Stimulated activated CD4-positive, alpha-beta T cell treated with anti-CD3 and anti-CD28 coated beads, Interleukin-2, amount 100 ng/mL, for 24 hours (primary cell): ENCODE measurements at places on chromosomes 6 and 20.

- no peak for DNase-seq
Measured at GRCh38 chr20:48821261-48821920, 6.4 kb downstream of the PREX1 start.

DNA sequence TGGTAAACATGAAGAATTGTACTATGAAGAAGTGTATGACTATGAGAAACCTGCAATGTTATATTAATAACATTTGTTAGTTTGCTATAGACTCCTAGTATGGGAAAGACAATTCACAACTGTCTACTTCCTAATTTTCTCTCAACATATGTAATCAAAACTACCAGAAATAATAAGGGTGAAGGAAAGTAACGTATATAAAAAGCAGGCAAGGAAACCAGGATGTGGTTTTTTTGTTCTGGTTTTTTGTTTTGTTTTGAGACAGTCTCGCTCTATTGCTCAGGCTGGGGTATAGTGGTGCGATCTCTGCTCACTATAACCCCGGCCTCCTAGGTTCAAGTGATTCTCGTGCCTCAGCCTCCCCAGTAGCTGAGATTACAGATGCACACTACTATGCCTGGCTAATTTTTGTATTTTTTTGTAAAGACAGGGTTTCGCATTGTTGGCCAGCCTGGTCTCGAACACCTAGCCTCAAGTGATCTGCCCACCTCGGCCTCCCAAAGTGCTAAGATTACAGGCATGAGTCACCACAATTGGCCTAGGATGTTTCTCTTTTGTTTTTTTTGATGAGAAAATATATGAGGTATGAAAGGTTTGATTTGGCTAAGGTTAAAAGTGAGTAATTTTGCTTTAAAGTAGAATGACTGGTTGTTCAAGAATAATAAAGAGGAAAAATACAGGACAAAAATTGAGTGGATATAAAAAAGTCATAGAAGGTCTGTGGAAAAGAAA, 83.1 kb downstream of the PTCHD4 start:
- DNase-seq: no peak

GRCh38 chr6:12442455-12442854, 152.3 kb downstream of the EDN1 start:
- DNase-seq: no peak

DNA sequence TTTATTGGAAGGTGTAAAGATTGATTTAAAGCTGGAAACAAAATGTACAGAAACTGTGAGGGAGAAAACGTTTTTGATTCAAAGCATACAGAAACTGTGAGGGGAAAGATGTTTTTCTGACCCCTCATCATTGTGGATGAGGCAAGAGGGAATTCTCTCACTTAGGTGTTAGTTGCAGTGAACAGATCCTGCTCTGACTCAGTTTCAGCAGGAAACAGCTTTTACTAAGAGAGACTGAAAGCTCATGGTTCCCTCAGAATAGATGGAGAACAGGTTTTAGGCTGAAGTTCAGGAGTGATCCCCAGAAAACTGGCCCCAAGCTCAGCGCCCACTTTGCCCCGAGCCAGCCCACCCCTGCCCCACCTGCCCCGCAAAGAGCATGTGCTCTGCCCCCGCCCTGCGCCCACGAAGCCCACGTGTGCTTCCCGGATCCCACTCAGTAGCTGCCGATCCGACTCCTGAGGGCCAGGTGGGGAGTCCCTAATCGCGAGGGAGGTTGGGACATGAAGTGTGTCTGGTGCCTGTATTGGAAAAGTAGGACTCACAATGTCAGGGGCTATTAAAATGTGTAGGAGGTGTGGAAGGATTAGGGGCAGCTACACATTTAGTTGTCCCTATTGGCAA, 41.2 kb downstream of the DUSP22 start:
- no peak for DNase-seq

- DNase-seq: no peak
Measured at GRCh38 chr20:51446230-51446629, 96.3 kb downstream of the NFATC2 start.

DNA sequence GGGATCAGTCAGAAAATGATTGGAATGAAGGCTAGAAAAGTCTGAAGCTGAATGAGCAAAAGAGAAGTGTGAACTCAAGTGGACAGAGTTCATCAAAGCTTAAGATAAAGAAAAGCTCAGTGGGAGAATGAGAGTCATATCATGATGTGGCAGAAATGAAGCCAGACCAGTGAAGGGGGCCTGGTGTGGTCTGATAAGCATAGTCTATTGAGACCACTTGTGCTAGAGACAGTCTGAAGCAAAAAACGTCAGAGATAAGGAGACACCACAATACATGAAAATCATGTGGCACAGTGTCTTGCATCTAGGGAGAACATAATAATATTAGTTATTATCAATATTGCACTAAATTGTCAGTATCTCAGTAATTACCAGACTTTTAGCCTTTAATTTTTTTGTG, 601.5 kb downstream of the UTRN start:
- no peak for DNase-seq

GRCh38 chr6:168574699-168575195, 133.8 kb downstream of the SMOC2 start:
- DNase-seq: no peak

DNA sequence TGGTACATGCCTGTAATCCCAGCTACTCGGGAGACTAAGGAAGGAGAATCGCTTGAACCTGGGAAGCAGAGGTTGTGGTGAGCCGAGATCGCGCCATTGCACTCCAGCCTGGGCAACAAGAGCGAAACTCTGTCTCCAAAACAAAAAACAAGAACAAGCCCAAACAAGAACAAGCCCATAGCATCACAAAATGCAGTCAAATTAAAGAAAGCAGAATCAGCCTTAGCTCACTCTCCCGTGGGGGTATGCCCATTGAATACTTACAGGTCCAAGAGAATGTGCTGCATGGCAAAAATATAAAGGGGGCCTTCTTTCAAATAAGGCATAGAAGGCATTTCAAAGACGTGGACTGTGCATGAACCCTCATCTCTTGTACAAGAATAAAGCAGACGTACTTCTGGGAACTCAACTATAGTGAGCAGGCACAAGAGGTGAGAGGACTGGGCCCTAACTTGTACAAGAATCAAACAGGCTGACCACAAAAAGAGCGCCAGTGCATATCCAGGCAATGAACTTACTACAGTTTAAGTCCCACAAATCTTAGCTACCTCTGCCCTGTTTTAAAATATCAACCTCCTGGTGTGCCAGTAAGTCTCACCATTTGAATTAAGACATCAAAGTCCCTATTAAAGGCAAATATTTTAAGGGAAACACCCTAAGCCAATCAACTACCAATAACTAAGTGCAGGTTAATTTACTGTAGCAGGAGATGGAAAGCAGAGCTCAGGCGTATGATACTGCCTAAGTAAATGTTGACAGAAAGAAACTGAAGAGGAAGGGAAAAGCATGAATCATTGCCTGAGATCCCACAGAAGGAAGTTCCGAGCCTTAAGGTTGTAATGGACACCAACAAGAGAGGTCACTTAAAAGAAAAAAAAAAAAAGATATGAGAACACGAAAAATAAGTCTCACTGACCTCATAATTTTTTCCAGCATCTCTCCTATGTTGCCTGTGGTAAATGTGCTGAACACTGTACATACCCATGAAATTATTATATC, 37.4 kb downstream of the TOMM6 start:
- no peak for DNase-seq

- no peak for DNase-seq
Measured at GRCh38 chr6:158037021-158037420, 55.4 kb downstream of the SYNJ2 start.

GRCh38 chr6:151553416-151554165, 59.8 kb downstream of the CCDC170 start:
- no peak for DNase-seq

DNA sequence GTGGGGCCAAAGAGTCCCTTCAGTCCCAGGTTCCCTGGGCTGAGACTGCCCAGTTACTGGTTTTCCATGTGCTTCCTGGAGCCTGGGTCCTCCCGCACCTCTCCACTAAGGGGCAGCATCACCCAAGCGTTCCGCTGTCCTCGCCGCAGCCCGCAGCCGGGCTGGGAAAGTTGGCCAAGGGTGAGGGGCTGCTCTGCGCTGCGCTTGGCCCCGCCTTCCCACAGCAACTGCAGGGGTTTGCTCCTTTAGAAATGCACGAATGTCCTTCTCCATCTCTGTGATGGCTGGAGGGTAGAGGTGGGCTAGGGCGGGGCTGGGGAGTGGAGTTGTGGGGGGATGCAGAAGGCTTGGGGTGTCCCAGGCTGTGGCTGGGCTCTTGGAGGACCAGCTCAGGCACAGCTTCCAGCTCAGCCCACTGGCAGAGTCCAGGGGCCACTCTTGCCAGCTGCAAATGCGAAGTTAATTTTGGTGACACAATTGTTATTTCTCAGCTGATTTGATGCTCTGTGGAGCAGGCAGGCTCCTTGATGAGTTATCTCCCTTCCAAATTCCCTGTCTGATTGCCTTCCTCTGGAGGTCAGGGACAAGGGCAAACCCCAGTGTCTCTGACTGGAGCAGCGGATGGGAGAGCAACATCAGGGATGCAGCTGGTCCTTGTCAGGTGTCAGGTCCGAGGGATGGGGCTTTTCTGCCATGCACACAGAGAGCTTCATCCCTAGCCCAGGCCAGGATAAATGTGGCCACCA, 63.2 kb downstream of the NOL4L start:
- peak; percentile 78 for DNase-seq

DNA sequence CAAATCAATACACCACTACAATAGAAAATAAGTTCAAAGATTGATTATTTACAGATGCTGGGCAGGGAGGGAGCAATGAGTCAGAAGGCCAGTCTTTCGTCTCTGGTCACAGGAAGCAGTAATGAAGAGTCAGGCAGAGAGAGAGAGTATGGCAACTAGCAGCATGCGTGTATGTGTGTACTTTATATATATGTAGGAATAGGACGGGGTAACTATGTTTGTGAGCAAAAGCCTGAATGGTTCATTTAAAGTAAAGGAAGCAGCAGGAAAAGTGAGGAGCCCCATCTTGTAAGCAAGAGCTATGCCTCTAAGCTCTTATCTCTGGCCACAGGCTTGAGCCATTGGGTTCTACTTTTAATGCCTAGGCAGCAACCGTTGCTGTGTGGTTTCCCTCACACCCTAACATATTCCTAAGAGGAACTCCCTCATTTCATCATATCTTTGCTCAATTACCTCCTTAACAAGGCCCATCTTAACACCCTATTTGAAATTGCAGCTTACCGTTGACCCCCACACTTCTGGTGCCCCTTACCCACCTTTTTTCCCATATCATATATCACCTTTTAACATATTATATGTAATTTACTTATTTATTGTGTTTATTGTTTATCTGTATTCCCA, 66.6 kb downstream of the AFG1L start:
- no peak for DNase-seq

DNA sequence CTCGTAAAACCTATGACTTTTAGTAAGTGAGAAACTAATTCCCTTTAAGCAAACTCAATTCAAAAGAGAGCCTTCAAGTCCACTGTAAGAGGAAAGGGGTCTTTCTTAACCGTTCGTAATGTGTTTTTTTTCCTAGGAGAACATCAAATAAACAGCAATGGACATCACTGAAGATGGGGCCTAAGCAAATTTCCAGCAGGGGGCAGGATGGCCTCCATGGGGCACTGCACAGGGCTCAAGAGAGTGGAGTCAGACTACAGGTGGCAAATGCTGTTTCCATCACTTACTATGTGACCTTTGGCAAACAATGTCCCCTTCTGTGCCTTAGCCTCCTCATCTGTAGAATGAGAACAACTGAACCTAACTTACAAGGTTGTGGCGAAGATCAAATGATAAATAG, 88.7 kb downstream of the ARHGAP18 start:
- DNase-seq: peak; percentile 40

DNA sequence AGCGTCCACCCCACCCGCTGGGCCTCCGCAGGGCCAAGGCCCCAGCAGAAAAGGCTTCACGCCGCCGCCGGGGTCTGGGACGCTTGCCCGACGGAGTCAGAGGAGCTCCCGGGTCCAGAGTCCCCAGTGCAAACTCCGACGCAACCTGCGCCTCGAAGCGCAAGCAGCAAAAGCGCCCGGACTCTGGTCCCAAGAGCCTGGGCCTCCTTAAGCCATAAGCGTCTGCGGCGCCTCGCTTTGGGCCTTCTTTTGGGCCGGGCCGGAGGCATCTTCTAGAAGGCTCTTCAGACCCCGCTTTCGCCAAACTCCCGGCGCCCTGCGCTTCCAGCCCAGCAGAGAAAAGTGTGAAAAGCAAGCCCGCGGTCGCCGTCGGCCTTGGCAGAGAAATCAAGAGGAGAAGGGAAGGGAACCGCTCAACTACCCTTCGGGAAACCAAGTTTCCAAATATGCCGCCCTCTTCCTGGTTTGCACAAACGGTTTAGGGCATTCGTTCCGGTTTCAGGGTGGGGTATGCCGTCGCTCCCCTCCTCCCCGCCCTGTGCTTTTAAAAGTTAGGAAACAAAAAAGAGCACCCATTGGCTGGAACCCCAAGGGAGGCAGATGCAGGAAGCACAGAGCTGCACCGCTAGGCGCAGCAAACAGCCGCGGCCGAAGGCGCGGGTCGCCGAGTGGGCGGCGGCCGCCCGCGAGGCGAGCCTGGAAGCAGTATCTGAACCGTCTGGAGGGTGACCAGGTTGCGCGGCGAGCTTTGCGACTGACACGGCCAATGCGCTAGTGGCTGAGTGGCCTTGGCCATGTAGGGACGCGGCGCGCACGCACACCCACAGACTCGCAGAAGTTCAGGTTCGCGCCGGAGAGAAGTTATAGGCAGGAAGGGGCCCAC, 1.2 kb downstream of the TBX18 start:
- no peak for DNase-seq

DNA sequence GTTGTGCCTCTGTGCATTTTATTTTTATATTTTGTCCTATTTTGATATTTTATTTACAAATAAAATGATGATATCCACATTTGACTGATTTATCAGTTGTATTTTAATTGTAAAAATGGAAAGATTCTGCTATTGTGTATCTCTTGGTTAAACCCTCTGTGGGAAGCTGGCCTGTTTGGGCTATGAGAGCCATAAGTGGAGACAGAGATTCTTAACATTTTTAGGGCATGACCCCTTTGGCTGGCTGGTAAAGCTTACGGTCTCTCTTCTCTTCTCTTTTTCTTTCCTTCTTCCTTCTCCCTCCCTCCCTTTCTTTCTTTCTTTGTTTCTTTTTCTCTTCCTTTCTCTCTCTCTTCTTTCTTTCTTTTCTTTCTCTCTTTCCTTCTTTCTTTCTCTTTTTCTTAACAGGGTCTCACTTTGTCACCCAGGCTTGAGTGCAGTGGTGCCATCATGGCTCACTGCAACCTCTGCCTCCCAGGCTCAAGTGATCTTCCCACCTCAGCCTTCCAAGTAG, 172.3 kb upstream of the CDYL start:
- DNase-seq: no peak
